ENCODE measurements at places on chromosomes 12 and 14.

GRCh38 chr12:11730299-11731041 is 81.0 kb downstream of the ETV6 start:
- DNase-seq = no peak

DNA sequence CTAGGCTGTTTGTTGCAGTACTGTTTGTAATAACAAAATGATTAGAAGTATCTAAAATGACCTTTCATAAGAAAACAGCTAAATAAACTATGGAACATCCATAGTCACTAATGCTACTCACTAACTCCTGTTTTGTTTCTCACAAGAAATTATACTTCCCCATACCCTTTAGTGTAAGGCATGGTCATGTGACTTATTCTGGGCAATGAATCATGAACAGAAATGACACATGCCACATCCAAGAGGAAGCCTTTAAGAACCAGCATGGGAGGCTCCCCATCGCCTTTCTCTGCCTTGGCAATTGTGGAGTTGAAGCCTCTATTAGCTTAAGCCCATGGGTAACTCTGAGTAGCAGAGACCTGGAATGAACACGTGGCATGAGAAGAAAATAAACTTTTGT is 49.3 kb downstream of the KSR2 start:
- DNase-seq = no peak

GRCh38 chr14:73472185-73473114 is 14.1 kb upstream of the NUMB start:
- peak; percentile 78 for DNase-seq

DNA sequence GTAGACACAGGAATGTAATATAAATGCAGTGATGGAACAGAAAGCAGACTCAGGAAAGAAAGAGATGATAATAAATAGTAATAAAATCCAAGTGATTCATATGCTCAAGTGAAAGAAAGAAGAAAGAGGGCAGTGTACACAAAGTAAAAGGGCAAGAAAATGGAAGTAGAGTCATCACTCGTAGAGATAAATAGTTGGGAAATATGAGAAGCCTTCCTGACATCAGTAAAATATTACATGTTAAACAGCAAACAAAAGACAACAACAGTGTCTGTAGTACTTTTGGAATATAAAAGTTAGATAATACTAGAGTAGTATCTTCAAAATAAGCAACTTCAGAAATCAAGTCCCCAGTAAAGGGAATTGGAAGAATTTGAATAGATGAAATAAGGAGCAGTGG is 412.3 kb downstream of the RAD51B start:
- DNase-seq = peak; percentile 83

- peak; percentile 71 for DNase-seq
Observed at GRCh38 chr12:52181746-52182145, 10.1 kb downstream of the KRT80 start.

DNA sequence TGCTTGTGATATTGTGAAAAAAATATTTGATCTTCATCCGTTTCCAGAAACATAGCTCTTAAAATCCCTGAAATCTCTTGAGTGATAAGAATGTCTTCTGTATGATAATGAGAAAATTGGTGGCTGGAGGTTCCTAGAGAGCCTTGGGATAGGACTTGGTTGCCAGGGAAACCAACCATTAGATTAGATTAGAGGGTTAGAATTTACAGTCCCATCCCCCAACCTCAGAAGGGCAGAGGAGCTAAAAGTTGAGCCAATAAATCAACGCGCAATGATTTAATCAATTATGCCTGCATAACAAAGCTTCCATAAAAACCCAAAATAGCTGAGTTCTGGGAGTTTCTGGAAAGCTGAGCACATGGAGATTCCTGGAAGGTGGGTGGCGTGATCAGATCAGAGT is 10.6 kb downstream of the SEL1L start:
- peak; percentile 16 for DNase-seq

DNA sequence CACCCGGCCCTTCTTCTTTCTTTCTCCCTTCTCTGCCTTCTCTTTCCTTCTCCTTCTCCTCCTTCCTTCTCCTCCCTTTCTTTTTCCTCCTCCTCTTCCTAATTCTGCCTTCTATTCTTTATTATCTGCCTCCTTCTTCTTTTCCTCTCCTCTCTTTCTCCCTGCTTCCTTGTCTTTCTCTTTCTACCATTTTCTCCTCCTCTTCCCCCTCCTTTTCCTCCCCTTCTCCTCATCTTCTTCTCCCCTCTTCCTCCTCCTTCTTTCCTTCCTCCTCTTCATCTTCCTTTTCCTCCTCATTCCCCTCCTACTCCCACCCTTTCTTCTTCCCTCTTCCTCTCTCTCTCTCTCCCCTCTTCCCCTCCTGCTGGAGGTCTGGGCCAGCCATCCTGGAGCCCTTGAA is 294.9 kb upstream of the CRY1 start:
- no peak for DNase-seq

GRCh38 chr14:30058401-30058800 is 130.8 kb upstream of the PRKD1 start:
- DNase-seq = peak; percentile 36

DNA sequence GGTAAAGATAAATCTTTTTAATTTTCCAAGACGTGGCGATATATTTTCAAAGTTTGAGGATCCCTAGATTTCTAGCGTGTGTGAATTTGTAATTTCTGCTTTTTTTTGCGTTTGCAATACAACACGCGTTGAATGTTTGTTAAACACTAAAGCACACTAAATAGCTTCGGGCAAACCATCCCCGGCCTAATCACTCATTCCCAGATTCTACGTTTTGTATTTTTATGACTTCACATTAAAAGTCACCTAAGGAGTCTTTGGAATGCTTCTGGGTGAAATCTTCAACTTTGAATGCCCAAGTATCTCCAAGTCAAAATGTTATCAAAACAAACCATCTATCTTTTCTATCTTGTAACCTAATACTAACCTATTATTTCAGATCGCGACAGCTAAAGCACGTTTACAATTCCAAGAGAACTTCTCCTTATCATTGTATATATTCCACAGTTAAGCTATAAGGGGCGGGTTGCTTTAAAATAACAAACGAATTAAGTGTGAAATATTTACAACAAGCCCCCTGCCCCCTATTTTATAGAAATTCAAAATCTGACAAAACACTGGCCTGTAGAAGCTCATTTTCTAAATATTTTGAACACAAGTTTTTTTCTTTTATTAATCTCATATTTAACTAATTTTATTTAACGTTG is 1.1 kb downstream of the ALX1 start:
- peak; percentile 1 for DNase-seq

DNA sequence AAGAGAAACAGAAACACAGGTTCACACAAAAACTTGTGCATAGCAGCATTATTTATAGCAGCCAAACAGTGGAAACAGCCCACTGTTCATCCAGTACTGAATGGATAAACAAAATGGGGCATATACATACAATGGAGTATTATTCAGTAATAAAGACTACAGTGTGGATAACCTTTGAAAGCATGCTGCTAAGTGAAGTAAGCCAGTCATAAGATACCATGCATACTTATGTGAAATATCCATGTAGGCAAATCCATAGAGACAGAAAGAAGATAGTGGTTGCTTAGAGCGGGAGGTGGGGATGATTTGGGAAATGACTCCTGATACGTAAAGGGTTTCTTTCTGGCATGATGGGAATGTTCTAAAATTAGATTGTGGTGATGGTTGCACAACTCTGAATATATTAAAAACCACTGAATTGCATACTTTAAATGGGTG is 99.4 kb downstream of the CRADD start:
- DNase-seq = peak; percentile 96

DNA sequence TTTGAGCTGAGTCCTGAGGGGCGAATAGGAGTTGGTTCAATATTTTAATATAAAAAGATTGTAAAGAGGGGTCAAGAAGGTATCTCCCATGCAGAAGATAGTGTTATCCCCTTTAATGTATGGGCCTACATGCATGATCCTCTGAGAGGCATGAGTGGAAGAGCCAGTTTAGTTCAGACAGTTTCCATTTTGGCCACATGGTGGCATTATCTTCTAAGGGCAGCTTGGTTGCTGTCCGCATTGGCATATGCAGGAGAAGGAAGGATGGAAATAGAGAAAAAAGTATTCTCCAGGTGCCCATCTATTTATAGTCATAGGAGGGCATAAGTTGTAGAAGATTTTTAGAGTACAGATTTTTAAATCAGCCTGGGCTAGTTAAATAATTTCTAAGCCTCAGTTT is 5.4 kb downstream of the SAMD4A start:
- DNase-seq = peak; percentile 48

- no peak for DNase-seq
Observed at GRCh38 chr12:5437182-5437583, 5.3 kb downstream of the NTF3 start.

DNA sequence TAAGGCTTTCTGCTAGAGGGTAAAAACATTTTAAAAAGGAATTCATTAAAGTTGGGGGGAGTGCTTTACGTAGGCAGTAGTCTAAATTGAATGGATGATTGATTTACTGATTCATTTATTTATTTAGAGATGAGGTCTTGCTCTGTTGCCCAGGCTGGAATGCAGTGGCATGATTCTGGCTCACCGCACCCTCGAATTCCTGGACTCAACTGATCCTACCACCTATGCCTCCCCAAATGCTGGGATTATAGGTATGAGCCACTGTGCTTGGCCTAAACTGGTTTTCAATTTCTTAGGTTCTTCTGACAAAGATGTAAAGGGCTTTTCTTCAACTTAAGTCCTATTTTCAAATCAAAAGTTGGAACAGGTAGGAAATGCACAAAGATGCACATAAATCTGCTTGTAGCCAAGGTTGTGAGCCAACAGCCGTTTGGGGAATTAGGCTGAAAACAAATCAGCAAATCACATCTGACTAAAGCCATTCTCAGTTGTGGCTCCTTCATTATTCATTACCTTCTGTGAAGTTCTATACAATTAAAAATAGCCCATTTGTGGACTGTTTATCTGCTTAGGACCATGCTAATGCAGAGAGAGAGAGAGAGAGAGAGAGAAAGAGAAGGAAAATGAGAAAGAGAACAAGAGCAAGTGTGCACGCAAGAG is 218.0 kb downstream of the PPM1H start:
- no peak for DNase-seq

- DNase-seq = no peak
Observed at GRCh38 chr12:52645982-52646381, 6.0 kb downstream of the KRT2 start.

DNA sequence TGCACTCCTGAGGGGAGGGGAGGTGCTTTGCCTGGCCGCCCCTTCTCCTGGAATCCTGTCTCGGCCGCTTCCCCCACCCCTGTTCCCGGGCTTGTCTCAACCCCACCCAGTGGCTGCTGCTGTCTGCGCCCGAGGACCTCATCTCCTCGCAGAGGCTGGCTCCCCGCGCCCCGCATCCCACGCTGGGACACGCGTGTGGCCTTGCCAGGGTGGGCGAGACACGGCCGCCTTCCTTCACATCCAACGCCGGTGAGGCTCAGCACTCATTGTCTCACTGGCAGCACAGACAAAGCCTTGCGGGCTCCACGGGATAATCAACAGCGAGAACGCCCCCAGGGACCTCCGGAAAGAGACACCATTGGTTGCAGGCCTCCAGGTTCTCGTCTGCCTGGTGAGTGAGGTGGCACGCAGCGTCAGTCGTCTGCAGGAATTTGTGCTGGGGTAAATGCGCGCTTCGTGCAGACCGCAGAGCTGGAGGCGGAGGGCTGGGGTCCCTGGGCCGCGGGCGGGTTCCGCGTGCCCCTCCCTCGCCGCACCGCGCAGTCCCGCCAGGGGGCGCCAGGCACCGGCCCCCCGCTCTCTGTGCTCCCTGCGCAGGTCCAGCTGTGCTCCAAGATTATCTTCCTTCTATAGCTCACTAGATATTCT is 26.8 kb downstream of the CCDC177 start:
- DNase-seq = peak; percentile 9

DNA sequence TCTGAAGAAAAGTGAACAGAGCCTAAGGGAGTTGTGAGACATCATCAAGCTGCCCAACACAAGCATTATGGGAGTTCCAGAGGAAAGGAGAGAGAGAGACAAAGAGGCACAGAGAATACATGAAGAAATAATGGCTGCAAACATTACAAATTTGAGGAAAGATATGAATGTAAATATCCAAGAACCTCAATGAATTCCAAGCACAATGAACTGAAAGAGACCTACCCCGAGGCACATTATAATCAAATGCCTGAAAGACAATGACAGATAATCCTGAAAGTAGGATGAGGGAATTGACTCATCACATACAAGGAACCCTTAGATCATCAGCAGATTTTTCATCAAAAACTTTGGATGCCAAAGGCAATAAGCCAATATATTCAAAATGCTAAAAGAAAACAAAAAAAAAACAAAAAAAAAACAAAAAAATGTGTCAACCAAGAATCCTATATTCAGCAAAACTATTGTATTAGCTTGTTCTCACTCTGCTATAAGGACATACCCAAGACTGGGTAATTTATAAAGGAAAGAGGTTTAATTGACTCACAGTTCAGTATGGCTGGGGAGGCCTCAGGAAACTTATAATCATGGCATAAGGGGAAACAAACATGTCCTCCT is 37.8 kb downstream of the BCL2L14 start:
- no peak for DNase-seq

DNA sequence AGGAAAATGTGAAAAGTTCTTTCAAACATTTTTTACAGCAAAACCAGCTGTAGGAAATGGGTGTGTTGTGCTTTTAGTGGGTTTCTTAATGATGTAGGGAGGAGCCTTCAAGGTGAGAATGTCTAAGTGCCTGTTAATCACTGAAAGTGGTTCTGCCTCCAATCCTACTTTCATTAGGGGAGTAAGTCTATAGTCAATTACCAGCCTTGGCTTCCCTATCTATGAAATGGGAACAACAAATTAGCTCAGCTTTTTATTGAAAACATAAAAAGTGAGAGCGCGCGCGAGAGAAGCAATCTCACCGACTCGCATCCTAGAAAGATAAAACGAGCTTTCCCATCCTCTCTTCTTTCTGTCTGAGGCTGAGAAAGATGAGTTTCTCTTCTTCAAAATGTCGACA is 140.0 kb upstream of the LHX5 start:
- DNase-seq = no peak

GRCh38 chr14:96754845-96755184 is 42.4 kb upstream of the VRK1 start:
- DNase-seq = no peak

DNA sequence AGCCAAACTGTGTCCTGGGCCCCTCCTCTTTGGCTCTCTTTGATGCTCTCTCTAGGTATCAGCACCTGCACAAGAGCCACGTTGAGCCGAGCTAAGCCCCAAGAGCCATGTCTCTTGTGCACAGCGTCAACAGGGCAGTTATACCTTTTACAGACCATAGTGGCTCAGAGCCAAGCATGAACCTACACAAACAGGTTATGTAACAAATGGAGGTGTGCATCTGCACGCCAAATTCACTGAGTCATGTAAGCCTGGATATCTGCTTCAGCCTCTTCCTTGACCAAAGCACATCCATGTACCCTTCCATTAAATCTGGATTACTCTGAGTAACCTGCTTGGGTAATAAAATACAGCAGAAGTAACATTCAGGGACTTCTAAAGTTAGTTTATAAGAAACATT is 509.7 kb downstream of the NAV3 start:
- no peak for DNase-seq

GRCh38 chr12:131140069-131140435 is 186.3 kb downstream of the ADGRD1 start:
- no peak for DNase-seq
